ENCODE measurements at places on chromosomes 16 and 17. TPM values are rescaled to one million over a fixed set of nuclear protein-coding genes. Genes with fewer than 3 reads are reported as not detected.

GRCh38 chr16:84314373-84314772, 19.7 kb downstream of the WFDC1 start:
- H3K4me1 ChIP-seq: no peaks in the 10 kb centered on the region
- H3K27me3 ChIP-seq: peaks cover 48% of the 10 kb centered on the region
- peaks cover 3% of the 10 kb centered on the region for H3K36me3 ChIP-seq
- no peak overlapping the region for H3K27ac ChIP-seq

- H3K27me3 ChIP-seq: peaks cover 42% of the 10 kb centered on the region
- no peak within 1 kb of the TSS for H3K27ac ChIP-seq
- H3K4me3 ChIP-seq: peak within 1 kb of the TSS; percentile 86
- DNase-seq: no peak
- H3K4me1 ChIP-seq: peaks cover 15% of the 10 kb centered on the region
Observed at GRCh38 chr16:3045758-3046640, at the start of gene MMP25. Gene MMP25 (plus strand): TSS chr16:3046561. CDS start chr16:3046918, 357 bp downstream.

DNA sequence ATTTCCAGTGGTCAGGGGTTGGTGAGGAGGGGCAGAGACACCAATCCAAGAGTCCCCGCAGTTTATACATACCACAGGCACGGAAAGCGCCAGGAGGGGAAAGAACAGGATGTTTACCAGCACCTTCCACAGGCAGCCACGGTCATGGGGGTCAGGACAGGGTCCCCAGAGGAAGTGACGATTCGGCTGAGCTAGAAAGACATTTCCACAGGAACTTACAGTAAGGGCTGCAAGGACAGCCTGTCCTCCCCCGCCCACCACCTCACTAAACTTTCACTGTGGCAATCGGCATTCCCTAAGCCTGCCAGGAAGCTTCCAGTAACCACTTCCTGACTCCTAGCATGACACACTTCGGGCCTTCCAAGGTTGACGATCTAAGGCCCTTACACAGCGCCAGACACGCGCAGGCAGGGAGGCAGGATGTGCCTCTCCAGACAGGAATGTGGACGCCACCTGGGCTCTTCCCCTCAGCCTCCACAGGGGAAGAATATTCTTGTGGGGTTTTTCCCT, 1.2 kb upstream of the MT2A start:
- peaks cover 41% of the 10 kb centered on the region for H3K4me1 ChIP-seq
- peak overlapping the region; percentile 97 for H3K27ac ChIP-seq
- H3K36me3 ChIP-seq: no peaks in the 10 kb centered on the region
- H3K4me3 ChIP-seq: peak overlapping the region; percentile 97
- peaks cover 1% of the 10 kb centered on the region for H3K27me3 ChIP-seq

DNA sequence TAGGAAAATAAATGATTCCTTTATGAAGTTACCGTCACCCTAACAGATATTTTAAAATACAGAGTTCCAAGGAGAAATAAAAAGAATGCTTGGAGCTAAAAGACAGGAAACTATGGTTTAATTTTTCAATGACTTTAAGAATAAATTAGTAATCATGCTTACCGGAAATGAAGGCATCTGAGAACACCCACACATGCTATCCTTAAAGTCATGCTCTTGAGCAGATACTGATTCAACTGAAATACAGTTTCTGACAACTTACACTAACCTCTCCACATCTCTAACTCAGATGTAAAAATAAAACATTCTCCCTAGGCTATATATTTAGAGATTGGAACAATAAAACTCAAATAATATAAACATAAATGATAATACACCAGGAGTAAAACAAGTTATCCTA, 7.8 kb downstream of the PSMD12 start:
- DNase-seq: no peak
- peaks cover 5% of the 10 kb centered on the region for H3K36me3 ChIP-seq
- H3K4me3 ChIP-seq: peak overlapping the region; percentile 74
- peaks cover 36% of the 10 kb centered on the region for H3K4me1 ChIP-seq
- H3K27ac ChIP-seq: peak overlapping the region; percentile 92
- no peaks in the 10 kb centered on the region for H3K27me3 ChIP-seq

DNA sequence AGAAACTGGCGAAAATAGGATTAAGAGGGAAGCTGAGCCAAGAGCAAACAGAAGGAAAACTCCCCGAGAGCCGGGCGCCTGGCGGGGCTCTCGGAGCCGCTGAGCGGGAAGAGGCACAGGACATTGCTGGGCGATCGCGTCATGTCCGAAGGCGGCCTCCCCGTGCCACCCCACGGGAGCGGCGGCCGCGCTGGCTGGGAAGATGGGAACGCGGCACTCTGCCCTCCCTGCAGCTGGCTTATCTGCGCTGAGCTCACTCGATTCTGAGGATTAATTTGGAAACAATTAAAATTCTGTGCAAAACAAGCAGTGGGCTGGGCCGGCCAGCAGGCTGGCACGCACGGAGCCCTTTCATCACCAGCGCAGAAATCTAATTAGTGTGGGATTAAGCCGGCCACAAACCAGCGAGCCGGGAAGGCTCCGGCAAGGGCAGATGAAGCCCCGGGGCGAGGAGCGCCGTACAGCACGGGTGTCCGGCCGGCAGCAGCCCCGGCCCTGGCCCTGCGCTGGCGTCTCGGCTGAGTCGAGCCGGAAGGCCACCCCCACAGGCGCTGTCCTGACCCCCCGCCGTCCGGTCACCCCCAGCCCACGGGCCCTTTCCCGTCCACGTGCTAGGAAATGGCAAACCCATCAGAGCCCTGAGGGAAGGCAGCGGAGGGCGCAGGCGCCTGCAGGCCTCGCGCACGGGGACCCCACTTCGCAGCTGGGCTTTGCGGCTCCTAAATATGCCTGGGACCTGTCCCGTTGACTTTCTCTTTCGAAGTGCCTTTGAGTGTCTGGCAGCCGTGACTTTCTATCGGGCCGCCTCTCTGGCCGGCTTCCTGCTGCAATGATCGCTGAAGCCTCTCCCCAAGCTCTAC, 37.9 kb downstream of the SOX8 start:
- peaks cover 7% of the 10 kb centered on the region for H3K27me3 ChIP-seq
- H3K27ac ChIP-seq: no peak overlapping the region
- H3K4me3 ChIP-seq: no peak overlapping the region
- no peak for DNase-seq
- H3K4me1 ChIP-seq: no peaks in the 10 kb centered on the region

GRCh38 chr17:47649972-47650524, 329 bp downstream of the KPNB1 start:
- no peaks in the 10 kb centered on the region for H3K27me3 ChIP-seq
- peak overlapping the region; percentile 92 for H3K27ac ChIP-seq
- peaks cover 6% of the 10 kb centered on the region for H3K36me3 ChIP-seq
- peaks cover 37% of the 10 kb centered on the region for H3K4me1 ChIP-seq
- DNase-seq: no peak

GRCh38 chr17:81665205-81666091, 957 bp downstream of the OXLD1 start:
- no peaks in the 10 kb centered on the region for H3K36me3 ChIP-seq
- no peak for DNase-seq
- H3K27ac ChIP-seq: peak overlapping the region; percentile 91
- peak overlapping the region; percentile 96 for H3K4me3 ChIP-seq

GRCh38 chr16:85773044-85773443, 22.1 kb upstream of the C16orf74 start:
- DNase-seq: no peak
- H3K4me3 ChIP-seq: no peak overlapping the region
- no peaks in the 10 kb centered on the region for H3K27me3 ChIP-seq
- no peak overlapping the region for H3K27ac ChIP-seq

GRCh38 chr17:27756467-27757371, 43.6 kb downstream of the NOS2 start:
- H3K27me3 ChIP-seq: peaks cover 6% of the 10 kb centered on the region
- no peak for DNase-seq
- no peaks in the 10 kb centered on the region for H3K4me1 ChIP-seq

GRCh38 chr17:77832180-77832560, 126.3 kb upstream of the TNRC6C start:
- H3K27ac ChIP-seq: no peak overlapping the region
- H3K4me3 ChIP-seq: no peak overlapping the region
- peaks cover 6% of the 10 kb centered on the region for H3K27me3 ChIP-seq
- DNase-seq: no peak

DNA sequence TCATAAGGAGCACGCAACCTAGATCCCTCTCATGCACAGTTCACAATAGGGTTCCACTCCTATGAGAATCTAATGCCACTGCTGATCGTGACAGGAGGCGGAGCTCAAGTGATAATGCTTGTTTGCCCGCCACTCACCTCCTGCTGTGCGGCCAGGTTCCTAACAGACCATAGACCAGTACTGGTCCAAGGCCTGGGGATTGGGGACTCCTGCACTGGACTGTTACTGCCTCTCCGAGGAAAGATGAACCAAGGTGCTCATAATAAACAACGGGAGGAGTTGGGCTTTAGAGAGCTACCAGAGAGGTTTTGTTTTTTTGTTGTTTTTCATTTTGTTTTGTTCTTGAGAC, 58.2 kb downstream of the TK2 start:
- no peak overlapping the region for H3K27ac ChIP-seq
- H3K4me1 ChIP-seq: peaks cover 10% of the 10 kb centered on the region
- no peak for DNase-seq
- no peaks in the 10 kb centered on the region for H3K27me3 ChIP-seq

DNA sequence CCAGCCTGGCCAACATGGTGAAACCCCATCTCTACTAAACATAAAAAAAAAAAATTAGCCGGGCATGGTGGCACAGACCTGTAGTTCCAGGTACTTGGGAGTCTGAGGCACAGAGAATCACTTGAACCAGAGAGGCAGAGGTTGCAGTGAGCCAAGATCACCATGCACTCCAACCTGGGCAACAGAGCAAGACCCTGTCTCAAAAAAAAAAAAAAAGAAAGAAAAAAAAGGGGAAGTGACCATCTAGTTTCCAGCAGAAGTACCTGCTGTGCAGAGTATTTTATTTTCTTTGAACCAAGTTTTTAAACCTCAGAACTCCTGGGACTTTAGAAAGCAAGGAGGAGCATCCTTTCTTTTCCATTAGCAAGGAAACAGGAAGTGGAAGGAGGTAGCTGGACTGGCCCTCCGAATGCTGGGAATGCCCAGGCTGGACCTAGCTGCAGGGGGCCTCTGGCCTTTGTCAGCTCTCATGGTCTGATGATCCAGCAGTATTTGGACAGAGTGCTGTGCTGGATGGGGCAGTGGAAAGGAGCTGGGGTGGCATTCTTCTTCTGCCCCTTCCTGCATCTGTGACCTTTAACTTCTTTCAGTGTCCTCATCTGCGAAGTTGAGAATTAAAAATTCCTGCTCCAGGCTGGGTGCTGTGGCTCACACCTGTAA, 6.6 kb downstream of the GID4 start:
- no peak overlapping the region for H3K4me3 ChIP-seq
- H3K27me3 ChIP-seq: no peaks in the 10 kb centered on the region
- no peak overlapping the region for H3K27ac ChIP-seq
- peaks cover 16% of the 10 kb centered on the region for H3K4me1 ChIP-seq
- DNase-seq: no peak
- H3K36me3 ChIP-seq: no peaks in the 10 kb centered on the region

DNA sequence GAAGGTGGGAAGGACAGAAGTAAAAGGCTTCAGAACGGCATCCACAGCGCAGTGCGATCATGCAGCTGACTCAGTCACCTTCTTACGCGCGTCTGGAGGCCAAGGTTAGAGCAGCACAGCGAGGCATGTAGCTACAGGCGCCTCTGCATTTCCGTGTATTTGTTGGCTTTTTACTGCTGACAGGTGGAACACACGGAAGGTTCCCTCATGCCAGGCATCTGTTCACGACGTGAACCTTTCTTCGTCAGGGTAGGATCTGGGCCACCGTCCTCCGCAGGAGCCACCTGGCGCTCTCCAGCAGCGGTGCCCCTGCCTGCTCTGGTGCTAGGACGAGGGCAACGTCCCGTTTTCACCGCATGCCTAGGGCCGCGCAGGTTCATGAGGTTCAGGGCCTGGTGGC, 15.3 kb downstream of the TMEM204 start:
- H3K36me3 ChIP-seq: peaks cover 6% of the 10 kb centered on the region
- H3K27me3 ChIP-seq: no peaks in the 10 kb centered on the region
- peaks cover 42% of the 10 kb centered on the region for H3K4me1 ChIP-seq
- H3K27ac ChIP-seq: no peak overlapping the region
- no peak overlapping the region for H3K4me3 ChIP-seq

RCVRN gene
- total RNA-seq: not detected

IST1 gene
- total RNA-seq: 262 TPM

NUP88 gene
- 118 TPM for total RNA-seq

SYCE1L gene
- total RNA-seq: 4.0 TPM

AMFR gene
- 64.8 TPM for total RNA-seq

TERB1 gene
- not detected for total RNA-seq

KRTAP2-1 gene
- not detected for total RNA-seq

C16orf92 gene
- not detected for total RNA-seq

TPPP3 gene
- total RNA-seq: 0.29 TPM

CACNG5 gene
- not detected for total RNA-seq

NPIPB9 gene
- total RNA-seq: 1.4 TPM

PLEKHH3 gene
- total RNA-seq: 0.78 TPM

SBK1 gene
- total RNA-seq: 17.7 TPM

GPR179 gene
- not detected for total RNA-seq

SEZ6 gene
- total RNA-seq: 0.35 TPM
